ENCODE measurements at places on chromosomes 4 and X.

DNA sequence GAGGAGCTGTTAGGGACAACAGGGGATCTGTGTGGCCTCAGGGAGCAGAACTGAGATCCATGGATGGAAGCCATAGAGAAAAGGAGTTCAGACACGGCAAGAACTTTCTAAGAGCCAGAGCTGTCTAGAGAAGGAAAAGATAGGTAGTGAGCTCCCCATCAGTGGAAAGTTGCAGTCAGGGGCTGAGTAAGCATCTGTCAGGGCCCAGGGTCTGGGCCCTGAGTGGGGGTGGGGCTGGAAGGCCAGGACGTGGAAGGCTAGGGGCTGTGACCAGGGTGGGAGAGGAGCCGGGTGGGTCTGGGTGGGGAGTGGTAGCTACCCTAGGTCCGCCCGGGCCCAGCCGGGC, 324 bp upstream of the MSN start:
- DNase-seq = no peak

- DNase-seq = no peak
Measured at GRCh38 chr4:3830774-3831528, 64.8 kb downstream of the ADRA2C start.

GRCh38 chrX:40167850-40168479, 70.2 kb upstream of the BCOR start:
- DNase-seq = no peak

- no peak for DNase-seq
Measured at GRCh38 chr4:132642016-132642817, 506.9 kb upstream of the PCDH10 start.

GRCh38 chr4:185128272-185129119, 14.6 kb upstream of the SLC25A4 start:
- DNase-seq = peak; percentile 62

- peak; percentile 65 for DNase-seq
Measured at GRCh38 chr4:77052352-77052751, 23.4 kb downstream of the CCNI start.

DNA sequence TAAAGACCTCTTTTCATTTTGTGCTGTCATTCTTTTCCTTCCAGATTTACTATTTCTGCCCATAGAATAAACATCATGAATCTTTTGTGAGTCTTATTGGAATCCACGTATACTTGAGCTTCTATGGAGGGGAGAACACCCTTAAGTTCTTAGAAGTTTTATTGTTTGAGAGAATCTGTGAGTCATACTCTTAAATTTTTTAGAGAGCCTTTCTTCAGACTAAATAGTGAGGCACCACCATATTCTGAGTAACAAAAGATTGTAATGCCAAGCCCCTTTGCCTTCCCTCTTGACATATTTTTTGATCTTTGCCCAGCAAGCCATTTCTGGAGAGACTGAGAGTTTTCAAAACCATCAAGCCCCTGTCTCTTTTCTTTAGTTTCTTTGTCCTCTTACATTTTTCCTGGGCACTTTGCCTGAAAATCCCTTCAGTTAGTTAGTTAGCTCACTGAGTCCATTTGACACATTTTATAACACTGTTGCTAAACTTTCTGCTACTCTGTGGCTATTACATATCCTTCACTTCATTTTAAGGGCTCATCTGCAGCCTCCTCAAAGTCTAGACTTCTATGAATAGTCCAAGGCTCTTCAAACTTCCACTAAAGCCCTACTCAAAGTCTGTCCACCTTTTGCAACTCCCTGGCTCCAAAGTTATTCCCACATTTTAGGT, 65.3 kb upstream of the NDUFC1 start:
- no peak for DNase-seq

Measured in stimulated activated effector memory CD8-positive, alpha-beta T cell treated with anti-CD3 and anti-CD28 coated beads, Interleukin-12 subunit alpha, Interleukin-12 subunit beta, amount 100 ng/mL, for 72 hours (primary cell).